Glutamatergic neuron (in vitro differentiated cells): ENCODE measurements at places on chromosomes 7 and 10. TPM values are rescaled to one million over a fixed set of nuclear protein-coding genes. Genes with fewer than 3 reads are reported as not detected.
A peak's percentile ranks its signal among the peaks of the same experiment; 100 is the strongest.

GRCh38 chr7:130131964-130132875 lies 61.9 kb downstream of the KLHDC10 start:
- DNase-seq: no peak

Gene PAOX
- 12.7 TPM for total RNA-seq

DNA sequence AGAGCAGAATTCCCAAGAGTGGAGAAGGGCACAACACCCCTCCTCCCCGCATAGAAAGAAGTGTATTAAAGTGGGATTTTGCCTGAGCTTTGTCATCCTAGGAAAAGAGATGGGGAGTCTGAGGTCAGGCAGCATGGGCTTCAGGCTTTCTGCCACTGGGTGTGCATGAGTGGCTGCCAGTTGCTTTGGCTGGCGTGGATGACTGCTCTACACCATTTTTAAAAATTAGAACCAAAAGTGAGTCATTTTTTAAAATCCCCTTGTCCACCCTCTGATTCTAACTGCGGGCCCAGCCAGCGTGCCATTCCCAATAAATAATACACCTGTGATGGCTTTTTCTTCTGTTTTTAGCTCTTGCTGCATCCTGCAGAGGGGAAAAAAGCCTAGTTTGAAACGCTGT lies 13.4 kb downstream of the SLC29A3 start:
- no peak for DNase-seq

Gene STEAP2
- total RNA-seq: 0.59 TPM

Gene FAM20C
- 199 TPM for total RNA-seq

DNA sequence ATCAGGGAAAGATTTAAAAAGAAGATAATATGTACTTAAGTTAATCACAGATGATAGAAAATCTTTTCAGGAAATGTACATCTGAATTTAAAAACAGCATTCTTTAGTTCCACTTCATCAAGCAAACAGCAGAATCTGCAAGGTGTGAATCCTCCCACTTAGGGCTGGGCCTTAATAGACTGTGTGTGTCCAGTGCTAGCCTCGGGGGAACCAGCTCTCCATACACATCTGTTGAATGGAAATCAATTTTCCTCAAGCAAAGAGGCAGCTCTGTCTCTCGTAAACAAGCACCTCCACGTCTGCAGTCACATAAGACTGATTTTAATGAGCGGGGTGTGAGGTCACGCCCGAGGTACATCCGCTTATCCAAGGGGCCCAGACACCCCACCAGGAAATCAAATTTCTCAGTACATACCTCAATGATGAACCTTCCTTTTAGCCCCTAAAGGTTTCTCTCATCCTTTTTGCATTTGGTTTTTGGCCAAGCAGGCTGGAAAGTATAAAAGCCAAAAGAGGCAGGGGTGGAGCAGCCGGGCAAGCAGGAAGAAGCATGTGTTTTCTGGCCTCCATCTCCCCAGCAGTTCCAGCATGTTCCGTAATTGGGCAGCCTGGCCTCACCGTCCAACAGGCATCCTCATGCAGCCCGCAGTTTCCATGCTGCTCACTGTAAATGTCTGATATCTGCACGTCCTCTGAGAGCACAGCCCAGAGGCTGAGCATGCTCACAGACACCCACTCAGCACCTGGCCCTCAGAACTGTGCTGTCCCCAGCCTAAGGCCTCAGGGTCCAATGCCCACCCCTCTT lies 131.3 kb downstream of the GLI3 start:
- DNase-seq: peak; percentile 35

Gene EXOC4
- 73.8 TPM for total RNA-seq

- DNase-seq: no peak
Observed at GRCh38 chr7:29087840-29088170, 58.5 kb downstream of the CPVL start.

Gene IL15RA
- not detected for total RNA-seq

Gene CALD1
- 61.8 TPM for total RNA-seq

GRCh38 chr10:78291722-78292121 lies 258.1 kb downstream of the RPS24 start:
- DNase-seq: no peak

Gene TRPV6
- 0.27 TPM for total RNA-seq

DNA sequence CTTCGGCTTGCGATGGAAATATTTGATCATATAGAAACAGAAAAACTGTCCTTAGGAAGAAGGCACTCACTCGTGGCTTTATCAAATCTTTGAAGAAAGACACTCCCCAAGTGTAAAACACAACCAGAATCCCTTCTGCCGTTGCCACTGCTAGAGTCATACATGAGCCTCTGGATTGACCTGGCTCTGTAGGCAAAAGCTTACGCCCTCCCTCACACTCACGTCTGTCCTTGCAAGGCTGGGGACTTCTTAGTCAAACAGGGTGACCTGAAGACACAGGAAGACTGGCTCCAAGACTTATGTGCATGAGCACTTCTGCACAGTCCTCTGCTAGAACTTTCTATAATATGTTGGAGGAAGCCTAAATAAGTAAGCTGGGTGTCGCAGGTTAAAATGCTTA lies 135.4 kb upstream of the MDFIC start:
- no peak for DNase-seq

- no peak for DNase-seq
Observed at GRCh38 chr10:110212119-110213006, 5.0 kb downstream of the MXI1 start.

GRCh38 chr7:100897772-100898454 lies 2.2 kb upstream of the ACHE start:
- DNase-seq: no peak

DNA sequence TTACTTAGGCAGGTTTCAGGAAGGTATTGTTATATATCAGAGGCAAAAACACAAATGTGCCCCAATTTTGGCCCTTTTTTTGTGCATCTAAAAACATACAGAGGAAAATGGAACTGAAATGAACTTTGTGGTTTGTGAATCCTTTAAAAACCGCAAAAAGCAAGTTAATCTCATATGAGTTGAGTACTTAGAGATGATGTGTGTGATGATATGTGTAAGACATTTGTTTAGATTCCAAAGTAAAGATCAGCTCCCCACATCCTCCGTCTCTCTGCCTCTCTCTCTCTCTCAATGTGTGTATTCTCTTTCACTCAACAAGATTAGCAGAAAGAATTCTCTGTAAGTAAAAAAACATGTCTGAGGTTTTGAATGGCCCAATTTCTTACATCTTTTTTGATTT lies 201.9 kb downstream of the MALRD1 start:
- no peak for DNase-seq

DNA sequence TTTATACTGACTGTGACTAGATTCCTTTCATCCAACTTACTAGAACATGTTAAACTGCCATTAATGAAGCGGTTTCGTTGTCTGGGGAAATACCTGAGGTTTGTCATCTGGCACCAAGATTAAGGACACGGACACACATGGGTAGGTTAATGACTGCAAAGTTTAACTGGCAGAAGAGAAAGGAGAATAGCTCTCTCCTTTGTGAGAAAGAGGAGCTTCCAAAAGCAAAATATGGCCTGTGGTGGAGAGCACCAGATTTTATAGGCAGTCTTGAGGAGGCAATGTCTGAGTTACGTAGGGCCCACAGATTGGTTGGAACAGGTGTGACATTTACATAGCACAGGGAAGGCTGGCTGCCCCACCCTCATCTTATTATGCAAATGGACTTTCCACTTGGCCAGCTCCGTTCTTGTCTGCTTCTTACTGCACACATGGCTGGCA lies 1193.0 kb upstream of the CELF2 start:
- DNase-seq: no peak

Gene CALHM3
- not detected for total RNA-seq

DNA sequence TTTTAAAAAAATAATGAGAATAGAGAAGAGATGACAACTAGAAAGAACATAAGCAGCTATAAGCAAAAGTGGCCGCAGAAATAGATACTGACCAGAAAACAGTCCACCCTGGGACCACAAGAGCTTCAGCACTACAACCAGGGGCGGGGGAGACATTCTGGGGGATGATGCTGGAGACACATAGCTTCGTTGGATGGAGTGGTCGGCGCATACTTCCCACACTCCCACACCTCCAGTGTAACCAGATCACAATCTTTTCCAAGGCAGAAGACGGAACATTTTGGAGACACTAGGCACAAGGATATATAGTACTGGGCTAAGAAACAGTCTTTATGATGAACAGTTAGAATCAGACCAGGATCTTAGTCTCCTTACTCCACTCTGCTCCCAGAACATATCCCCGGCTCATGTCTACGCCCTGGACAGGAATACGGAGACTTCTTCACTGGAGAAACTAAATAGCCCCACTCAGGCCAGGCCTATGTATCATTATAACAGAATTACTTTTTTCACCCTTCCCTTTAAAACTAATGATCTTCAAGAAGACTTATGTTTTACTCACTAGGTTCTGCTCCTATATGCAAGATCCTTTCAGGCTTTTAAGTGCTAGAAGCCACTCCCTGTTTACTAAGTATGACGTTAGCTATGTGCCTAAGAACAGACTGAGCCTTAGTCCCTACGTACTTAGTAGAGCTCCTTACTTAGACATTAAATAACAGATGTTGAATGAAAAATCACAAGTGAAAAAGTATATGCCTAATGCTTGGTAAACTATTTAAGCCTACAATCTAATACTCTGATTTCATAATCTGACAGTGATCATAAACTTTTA lies 169.6 kb downstream of the SRPK2 start:
- no peak for DNase-seq

DNA sequence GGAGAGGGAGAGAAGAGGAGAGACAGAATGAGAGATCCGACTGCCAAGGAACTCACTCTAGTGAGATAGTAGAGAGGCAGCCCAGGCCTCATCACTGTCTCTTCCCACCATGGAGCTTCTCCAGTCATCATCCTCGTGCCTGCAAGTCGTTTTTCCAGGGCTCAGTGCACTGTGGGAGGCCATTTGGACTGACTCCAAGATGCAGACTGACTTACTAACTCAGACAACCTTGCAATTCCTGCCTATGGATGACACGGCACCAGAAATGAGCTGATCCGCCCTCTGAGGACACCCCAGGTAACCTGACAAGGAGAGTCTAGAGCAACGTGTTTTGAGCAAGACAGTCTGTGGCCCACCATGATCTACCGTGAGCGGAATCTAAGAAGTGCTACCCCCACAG lies 154.9 kb downstream of the GLI3 start:
- DNase-seq: no peak

Gene PLEKHA8
- 57.9 TPM for total RNA-seq

DNA sequence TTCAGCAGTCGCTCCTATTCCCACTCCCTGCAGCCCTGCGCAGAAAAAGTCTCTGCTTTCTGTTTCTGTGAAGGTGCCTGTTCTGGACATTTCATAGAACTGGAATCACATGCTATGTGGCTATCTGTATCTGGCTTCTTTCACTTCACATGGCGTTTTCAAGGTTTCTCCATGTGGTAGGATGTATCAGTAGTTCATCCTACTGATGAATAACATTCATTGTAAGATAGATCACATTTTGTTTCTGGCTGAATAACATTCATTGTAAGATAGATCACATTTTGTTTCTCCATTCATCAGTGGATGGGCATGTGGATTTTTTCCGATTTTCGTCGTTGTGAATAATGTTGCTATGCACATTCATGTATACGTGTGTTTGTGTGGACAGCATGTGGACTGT lies 44.5 kb downstream of the HSPA12A start:
- no peak for DNase-seq

Gene CLEC2L
- total RNA-seq: 3.1 TPM

- DNase-seq: no peak
Observed at GRCh38 chr7:139526578-139527544, 3.4 kb downstream of the CLEC2L start.

Gene SEMA4G
- 46.9 TPM for total RNA-seq

Gene SPDYE16
- total RNA-seq: 0.20 TPM

DNA sequence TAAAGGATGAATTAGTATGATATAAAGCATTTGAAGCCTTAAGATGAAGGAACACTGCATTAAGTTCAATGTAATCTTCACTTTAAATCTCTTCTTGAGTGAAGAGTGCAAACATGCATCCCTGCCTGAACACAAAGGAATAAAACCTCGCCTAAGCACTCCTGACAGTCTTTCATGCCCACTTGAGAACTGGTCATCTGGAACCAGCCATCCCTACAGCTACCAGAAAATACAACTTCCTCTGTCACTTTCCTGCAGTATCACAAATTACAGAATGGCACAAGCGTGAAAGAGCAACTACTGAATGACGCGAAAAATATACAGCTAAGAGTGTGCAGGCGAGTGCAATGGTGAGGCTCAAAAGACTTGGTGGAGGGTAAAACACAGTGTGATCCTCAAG lies 1079.9 kb downstream of the CNTNAP2 start:
- DNase-seq: no peak

DNA sequence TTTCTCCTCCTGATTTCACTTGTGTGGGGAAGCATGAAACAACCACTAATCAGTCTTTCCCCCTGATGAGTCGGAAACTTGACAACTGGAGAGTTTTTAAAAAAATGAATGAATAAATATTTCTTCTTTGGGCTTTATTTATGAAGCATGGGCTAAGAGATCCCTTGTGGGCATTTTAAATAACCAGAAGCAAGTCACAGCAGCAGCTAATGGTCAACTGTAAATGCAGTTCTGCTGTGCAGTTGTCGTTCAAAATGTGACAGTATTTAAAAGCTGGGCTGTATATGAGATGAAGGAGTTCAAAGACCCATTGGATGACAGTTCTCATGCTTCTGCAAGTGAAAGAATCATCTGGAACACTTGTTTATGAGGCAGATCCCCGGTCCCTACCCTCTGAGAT lies 54.1 kb downstream of the STEAP1B start:
- no peak for DNase-seq
